ENCODE measurements at places on chromosomes 5 and 9.

DNA sequence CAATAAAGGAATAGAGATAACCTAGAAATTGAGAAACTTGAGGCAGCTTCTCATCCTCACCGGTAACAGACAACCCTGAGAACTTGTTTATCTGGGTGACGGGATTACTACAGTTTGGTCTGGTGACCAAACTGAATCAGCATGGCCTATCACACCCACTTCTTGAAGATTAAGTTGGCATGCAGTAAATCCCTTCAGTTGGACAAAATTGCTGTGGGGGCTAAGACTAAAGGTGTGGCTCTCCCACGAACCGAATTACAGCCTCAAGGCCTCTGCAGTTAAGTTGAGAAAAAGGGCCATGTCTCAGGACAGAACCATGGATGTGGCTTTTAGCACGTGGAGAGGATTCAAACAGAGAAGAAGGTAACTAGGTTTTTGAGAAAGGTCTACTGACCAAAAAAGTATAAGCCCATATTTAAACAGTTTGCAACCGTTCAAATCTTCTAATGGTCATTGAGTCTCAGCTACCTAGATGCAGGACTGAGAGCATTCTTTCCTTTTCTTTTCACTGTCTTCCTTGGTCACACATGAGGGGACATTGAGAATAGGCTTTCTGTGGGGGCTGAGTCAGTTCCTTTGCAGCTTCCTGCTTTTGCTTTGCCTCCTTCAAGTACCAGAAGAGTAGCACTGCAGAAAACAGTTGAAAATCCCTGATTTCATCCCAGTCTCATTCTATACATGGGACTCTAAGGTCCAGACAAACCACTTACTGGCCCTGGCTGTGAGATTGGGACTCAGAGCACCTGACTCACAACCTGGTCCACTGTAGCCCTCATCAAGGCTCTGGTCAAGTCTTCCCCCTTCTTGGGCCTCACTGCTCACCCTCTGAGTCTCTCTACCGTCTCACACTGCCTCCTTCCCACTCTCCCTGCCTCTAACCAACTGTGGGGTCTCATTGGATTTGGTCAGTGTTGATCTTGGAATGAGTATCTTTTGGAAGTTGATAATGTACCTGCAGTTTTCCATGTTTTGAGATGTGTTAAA lies 30.9 kb downstream of the PDE6A start:
- H3K27ac ChIP-seq, result no peak overlapping the region
- peaks cover 39% of the 10 kb centered on the region for H3K27me3 ChIP-seq
- no peaks in the 10 kb centered on the region for H3K4me1 ChIP-seq
- H3K36me3 ChIP-seq, result no peaks in the 10 kb centered on the region

DNA sequence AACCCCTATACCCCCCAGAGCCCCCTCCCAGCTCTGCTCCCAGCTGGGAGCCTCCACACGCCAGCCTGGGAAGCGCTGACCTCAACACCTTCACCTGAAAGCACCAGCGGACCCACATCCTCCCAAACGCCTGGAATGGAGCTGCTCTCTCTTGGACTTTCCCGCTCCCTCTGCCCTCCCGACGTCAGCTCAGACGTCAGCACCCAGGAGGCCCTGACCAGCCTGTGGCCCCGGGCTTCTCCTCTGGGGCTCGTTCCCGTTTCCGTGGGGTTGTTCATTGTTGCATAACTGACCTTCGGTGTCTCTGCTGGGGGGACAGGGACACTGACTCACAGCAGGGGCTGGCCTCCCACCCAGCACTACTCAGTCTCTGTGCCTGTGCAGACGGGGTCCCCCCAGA lies 35.0 kb upstream of the SLC6A3 start:
- H3K27me3 ChIP-seq, result no peaks in the 10 kb centered on the region
- H3K27ac ChIP-seq, result peak overlapping the region; percentile 86
- peaks cover 56% of the 10 kb centered on the region for H3K36me3 ChIP-seq
- H3K4me3 ChIP-seq, result peak overlapping the region; percentile 17
- peaks cover 20% of the 10 kb centered on the region for H3K4me1 ChIP-seq

GRCh38 chr5:126615286-126615685 lies 14.5 kb downstream of the PHAX start:
- peaks cover 75% of the 10 kb centered on the region for H3K36me3 ChIP-seq
- peak overlapping the region; percentile 41 for H3K27ac ChIP-seq
- H3K4me1 ChIP-seq, result peaks cover 21% of the 10 kb centered on the region

- H3K4me3 ChIP-seq, result no peak overlapping the region
- DNase-seq, result no peak
- H3K27ac ChIP-seq, result no peak overlapping the region
These were observed 117.5 kb upstream of the ZNF366 start for GRCh38 chr5:72624641-72625236.

- H3K27ac ChIP-seq, result no peak overlapping the region
- H3K36me3 ChIP-seq, result no peaks in the 10 kb centered on the region
- no peak for DNase-seq
These were observed 335.3 kb upstream of the TLE4 start for GRCh38 chr9:79236466-79236865.

GRCh38 chr9:110126499-110126941 lies 81.4 kb downstream of the C9orf152 start:
- no peak overlapping the region for H3K27ac ChIP-seq
- no peak overlapping the region for H3K4me3 ChIP-seq
- peaks cover 3% of the 10 kb centered on the region for H3K36me3 ChIP-seq

GRCh38 chr9:69034071-69034470 lies 1.5 kb upstream of the FXN start:
- H3K27me3 ChIP-seq, result no peaks in the 10 kb centered on the region
- H3K4me1 ChIP-seq, result peaks cover 23% of the 10 kb centered on the region
- H3K4me3 ChIP-seq, result peak overlapping the region; percentile 94
- H3K36me3 ChIP-seq, result peaks cover 7% of the 10 kb centered on the region
- DNase-seq, result no peak

DNA sequence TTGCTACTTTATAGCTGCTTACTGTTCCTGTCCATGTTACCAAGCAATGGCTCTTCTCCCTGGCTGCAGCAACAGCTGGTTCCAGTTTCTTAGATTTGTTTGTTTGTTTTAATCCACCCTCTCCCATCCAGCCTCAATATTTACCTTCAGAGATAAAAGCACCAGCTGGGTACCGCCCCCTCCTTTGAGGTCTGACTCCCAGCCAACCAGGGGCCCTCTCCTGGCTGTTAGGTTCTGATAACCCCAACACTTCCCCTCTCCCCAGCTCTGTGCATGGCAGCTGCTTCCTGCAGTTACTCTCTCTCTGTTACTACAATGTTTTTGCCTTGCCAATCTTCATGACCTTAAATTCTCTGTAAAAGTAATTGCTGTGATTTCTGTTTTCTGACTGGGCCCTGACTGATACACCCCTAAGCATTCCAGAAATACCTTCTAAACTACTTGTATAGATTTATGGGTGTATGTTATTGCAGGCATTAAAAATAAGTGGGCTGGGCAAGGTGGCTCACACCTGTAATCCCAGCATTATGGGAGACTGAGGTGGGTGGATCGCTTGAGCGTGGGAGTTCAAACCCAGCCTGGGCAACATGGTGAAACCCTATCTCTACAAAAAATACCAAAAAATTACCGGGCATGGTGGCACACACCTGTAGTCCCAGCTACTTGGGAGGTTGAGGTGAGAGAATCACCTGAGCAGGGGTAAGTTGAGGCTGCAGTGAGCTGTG lies 2.6 kb upstream of the GCNT1 start:
- H3K27me3 ChIP-seq, result no peaks in the 10 kb centered on the region
- no peak overlapping the region for H3K4me3 ChIP-seq
- H3K27ac ChIP-seq, result peak overlapping the region; percentile 49
- peaks cover 3% of the 10 kb centered on the region for H3K36me3 ChIP-seq

DNA sequence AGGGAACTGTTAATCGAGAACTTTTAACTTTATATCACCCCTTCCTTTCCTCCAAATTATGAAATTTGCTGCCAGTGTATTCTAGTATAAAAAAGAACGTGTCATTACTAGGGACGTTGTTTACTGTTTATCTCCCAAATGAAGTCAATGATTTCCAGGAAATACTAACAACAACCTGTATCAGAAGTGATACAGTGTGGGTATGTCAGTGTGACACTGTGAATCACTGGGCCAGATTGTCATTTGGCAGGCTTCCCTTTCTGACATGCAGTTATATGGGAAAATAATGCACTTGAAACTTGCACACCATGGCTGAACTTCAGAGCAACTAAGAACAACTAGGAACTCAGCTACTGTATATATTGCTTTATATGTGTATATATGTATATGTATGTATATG lies 12.6 kb downstream of the ZNF462 start:
- no peak for DNase-seq
- no peaks in the 10 kb centered on the region for H3K4me1 ChIP-seq
- no peak overlapping the region for H3K27ac ChIP-seq
- H3K4me3 ChIP-seq, result no peak overlapping the region
- no peaks in the 10 kb centered on the region for H3K36me3 ChIP-seq
- no peaks in the 10 kb centered on the region for H3K27me3 ChIP-seq

DNA sequence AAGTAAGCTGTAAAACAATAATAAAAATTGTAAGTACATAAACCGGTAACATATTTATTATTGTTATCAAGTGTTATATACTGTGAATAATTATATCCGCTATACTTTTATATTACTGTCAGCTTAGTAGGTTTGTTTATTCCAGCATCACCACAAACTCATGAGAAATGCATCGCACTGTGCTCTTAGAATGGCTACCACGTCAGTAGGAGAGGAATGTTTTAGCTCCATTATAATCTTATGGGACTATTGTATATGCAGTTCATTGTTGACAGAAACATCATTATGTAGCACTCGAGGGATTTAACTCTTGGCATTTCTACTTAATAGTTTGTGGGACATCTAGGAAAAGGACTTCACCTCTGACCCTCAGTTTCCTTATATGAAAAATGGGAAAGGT lies 16.4 kb downstream of the SLC12A2 start:
- no peak overlapping the region for H3K4me3 ChIP-seq
- peaks cover 2% of the 10 kb centered on the region for H3K36me3 ChIP-seq
- no peaks in the 10 kb centered on the region for H3K4me1 ChIP-seq
- DNase-seq, result no peak

DNA sequence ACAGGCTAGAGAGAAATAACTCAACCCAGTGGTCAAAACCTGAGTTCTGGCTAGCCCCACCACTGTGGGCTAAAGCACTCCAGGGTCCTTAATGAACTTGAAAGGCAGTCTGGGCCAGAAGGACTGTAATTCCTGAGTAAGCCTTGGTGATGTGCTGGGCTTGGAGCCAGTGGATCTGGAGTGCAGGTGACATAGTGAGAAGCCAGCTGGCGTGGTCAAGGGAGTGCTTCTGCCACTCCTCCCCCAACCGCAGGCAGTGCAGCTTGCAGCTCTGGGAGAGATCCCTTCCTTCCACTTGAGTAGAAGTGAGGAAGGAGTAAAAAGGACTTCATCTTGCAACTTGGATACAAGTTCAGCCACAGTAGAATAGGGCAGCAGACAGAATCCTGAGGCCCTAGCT lies 424.0 kb downstream of the CDH18 start:
- H3K36me3 ChIP-seq, result no peaks in the 10 kb centered on the region
- no peak overlapping the region for H3K4me3 ChIP-seq

Data from effector memory CD8-positive, alpha-beta T cell (primary cell).